NCI-H69 (cell line): ENCODE measurements at places on chromosomes 2 and 18.

DNA sequence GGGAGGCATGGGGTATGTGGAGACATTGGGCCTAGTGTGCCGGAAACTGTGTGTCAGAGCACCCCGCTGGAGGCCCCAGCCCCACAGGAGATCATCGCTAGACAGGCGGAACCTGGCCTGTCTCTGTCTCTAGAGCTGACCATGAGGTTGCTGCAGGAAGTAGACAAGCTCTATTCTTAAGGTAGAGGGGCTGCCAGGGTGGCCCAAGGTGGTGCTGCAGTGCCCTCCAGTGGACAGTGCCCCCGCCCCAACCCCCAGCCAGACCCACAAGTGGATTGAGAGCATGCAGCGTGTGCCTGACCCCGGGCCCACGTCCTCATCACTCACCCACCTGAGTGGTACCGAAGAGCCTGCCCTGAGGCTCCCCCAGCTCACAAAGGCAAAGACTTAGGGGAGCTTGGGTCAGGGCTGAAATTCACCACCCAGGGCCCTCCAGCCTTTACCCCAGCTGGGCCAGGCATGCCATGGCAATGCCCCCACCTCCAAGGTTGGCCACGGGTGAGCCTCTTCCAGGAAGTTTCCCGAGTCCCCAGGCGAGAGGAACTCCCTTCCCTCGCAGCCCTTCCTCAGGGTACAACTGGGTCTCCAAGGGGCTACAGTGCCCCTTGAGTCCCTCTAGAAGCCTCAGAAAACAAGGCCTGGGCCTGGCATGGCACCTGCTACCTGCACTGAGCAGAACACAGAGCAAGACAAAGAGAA, 155.0 kb downstream of the TTC32 start:
- DNase-seq = peak; percentile 13

GRCh38 chr2:189161894-189162293, 17.7 kb downstream of the COL5A2 start:
- no peak for DNase-seq

GRCh38 chr2:128410035-128410757, 91.5 kb upstream of the HS6ST1 start:
- no peak for DNase-seq

DNA sequence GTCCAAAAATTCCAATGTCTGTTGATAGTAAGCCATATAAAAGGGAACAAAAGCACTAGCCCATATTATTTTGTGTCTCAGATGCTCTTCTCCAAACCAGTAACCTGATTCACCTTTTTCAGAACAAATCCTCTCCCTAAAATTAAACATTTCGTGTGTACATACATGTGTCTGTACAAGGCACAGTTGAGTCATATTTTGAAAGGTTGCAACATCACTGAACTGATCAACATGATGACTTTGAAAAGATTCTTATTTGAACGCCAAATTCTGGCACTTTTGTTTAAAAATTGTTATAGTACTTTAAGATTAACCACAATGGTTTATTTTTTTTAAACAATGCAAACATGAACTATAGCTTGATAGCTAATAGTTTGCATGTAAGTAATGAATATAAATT, 102.5 kb downstream of the RIT2 start:
- DNase-seq = no peak
